NCI-H2029 treated with DMSO at 0.1 percent for 48 hours (cell line): ENCODE measurements at places on chromosomes 16 and 17.

DNA sequence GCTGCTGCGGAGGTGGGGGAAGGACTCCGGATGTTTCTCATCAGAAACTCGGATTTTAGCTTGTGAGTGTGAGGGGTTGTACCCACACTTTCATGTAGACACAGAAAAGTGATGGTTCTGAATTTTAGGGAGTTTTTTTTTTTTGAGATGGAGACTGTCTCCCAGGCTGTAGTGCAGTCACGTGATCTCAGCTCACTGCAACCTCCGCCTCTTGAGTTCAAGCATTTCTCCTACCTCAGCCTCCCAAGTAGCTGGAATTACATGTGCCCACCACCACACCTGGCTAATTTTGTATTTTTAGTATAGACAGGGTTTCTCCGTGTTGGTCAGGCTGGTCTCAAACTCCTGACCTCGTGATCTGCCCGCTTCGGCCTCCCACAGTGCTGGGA lies 22.4 kb upstream of the GNG13 start:
- DNase-seq: no peak

DNA sequence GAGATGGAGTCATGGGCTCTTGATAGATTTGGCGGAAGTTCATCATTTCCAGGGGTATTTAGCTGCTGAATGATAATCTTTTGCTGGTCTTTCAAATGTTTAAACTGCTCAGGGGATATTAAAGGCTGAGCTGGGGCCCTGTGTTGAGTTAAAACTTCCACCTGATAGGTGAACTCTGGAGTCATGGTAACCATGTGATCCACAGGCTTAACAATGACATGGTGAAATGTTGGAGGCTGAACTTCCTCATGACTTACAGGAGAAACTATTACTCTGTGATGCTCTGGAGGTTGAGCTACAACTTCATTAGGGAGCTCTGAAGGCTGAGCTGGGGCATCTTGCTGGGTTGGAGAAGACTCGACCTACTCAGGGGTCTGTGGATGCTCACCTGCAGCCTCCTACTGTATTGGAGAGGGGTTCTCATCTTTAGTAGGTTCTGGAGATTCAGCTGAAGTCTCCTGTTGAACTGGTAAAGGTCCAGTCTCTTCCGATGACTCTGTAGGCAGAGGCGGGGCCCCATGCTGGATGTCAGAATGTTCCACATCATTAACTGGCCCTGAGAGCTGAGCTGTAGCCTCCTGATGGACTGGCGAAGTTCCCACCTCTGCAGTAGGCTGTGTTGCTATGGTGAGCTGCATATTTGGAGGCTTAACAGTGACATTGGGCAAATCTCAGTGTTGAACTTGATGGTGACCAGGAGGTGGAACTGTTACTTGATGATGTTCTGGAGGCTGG lies 24.2 kb downstream of the RDM1 start:
- no peak for DNase-seq

- peak; percentile 21 for DNase-seq
Measured at GRCh38 chr17:2854143-2855055, 58.2 kb downstream of the RAP1GAP2 start.

DNA sequence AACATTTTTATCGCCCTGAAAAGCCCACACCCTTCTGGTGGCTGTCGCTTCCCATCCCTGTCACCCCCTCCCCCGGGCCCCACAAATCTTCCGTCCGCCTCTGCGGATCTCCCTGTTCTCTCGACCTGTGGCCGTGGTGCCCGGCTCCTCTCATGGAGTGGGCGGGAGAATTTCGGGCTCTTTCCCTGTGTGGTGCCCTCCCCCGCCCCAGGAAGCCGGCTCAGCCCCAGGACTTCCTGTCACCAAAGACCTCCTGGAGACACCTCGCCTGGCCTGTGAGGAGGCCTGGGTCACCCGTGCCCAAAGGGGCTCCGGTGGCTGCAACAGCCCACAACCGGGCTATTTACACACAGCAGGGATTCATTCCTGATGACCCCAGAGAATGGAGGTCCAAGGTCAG lies 26.1 kb upstream of the UBE2I start:
- DNase-seq: no peak

- no peak for DNase-seq
Measured at GRCh38 chr16:80008857-80009256, 408.3 kb upstream of the MAF start.

DNA sequence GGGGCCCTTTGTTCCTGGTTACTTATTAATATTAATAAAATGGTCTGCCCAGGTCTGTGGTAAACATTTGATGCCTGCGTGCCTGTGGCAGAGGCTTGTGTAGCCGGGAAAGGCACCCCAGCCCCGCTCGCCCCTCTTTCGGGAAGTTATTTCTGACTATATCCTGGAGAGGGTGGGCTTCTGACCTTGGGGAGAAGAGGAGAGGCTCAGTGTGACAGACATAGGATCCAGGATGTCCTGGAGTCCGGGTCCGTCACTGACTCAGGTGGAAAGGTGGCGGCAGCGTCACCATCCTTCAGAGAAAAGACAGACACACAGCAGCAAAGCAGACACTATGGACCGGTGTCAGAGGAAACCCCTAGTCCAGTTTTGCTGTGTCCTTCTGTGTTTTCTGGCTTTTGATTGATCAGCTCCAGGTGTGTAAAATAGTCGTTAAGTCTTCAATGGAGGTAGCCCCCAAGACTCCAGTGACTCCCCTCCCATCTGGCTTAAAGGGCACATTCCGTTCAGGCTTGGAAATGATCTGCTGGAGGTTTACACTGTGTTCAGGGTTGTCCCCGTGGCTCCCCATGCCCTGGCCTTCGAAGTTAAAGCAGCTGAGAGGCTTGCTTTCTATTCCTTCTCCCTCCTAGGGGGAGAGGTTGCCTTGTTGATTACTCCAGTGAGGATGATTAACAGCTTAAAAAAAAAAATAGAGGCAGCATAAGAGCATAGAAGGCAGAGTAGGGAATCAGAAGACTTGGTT lies 81.6 kb downstream of the CCDC182 start:
- DNase-seq: no peak

GRCh38 chr16:69820926-69821541 lies 58.9 kb downstream of the WWP2 start:
- DNase-seq: no peak

DNA sequence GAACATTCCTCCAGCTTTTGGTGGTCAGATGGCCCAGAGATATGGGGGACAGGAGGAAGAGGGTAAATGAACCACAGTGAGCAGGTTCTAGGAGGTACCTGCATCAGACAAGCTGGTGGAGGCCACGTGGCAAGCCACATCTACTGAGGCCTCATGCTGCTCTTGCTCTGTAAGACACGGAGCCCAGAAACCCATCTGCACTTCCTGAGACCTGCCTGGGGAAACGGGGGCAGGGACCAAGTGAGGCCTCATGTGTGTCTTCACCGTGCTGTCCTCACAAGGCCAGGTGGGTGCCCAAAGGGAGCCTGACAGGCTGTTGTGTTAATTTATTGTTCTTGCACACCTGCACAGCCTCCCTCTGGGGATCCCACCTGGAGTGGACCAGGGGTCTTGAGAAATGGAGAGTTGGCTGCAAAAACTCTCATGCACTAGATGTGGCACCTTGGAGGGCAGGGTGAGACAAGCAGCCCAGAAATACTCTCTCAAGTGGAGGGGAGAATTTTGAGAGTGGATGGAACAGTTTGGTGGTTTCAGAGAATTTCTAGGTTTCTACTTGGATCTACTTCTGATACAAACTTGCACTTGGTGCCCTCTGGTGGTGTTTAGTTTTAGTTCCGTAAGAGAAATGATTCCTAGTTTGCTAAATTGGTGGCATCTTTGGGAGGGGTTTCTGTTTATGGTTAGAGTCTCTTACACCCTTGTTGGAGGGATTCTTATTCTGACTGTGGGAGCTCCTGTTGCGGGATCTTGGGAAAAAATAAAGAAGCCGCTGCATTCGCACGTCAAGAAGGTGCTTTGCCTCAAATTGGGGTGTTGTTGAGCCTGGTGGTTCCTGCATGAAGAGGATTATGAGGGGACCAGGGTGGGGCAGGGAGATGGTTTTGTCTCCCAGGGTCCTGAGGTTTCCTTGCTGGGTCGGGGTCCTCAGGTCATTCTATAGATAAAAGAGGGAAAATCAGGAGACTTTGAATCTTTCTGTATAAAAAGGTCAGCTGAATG lies 47.5 kb downstream of the SLC6A2 start:
- DNase-seq: peak; percentile 5

DNA sequence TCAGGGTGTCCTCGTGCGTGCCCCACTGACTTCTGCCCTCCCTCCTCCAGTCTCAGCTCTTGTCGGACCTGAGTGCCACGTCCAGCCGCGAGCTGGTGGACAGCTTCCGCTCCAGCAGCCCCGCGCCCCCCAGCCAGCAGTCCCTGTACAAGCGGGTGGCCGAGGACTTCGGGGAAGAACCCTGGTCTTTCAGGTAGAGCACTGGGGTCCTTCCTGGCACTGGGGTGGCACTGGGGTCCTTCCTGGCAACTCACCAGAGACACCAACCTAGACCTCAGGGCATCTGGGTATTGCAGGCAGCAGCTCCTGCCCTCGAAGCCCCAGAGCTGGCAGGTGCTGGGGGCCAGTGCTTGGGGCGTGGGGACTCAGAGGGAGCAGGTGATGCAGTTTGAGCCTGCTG lies 25.0 kb downstream of the SGSH start:
- no peak for DNase-seq

GRCh38 chr16:78126662-78127061 lies 27.2 kb downstream of the WWOX start:
- no peak for DNase-seq

- DNase-seq: no peak
Measured at GRCh38 chr16:85948138-85948509, 49.2 kb downstream of the IRF8 start.

DNA sequence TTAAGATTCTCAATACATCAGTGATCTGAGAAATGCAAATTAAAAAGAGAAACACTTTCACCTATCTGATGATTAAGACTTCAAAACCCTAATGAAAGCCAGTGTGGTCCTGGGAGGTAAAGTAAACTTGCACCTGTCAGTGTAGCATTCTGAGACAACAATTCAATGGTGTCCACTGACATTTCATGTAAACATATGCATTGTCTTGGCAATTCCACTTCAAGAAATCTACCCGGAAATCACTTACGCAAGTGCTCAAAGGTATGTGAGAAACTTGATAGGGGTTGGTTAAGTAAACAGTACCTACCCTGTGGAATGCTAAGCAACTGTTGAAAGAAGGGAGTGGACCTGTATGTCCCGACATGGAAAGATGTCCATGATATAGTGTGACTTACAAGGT lies 2.1 kb downstream of the ST6GALNAC1 start:
- no peak for DNase-seq

GRCh38 chr16:81492311-81492761 lies 47.7 kb downstream of the CMIP start:
- DNase-seq: no peak

GRCh38 chr17:13601776-13602551 lies at the start of gene HS3ST3A1:
TSS of gene HS3ST3A1 (minus strand) at chr17:13601929. CDS start at chr17:13601129, 800 bp downstream.
- DNase-seq: no peak

DNA sequence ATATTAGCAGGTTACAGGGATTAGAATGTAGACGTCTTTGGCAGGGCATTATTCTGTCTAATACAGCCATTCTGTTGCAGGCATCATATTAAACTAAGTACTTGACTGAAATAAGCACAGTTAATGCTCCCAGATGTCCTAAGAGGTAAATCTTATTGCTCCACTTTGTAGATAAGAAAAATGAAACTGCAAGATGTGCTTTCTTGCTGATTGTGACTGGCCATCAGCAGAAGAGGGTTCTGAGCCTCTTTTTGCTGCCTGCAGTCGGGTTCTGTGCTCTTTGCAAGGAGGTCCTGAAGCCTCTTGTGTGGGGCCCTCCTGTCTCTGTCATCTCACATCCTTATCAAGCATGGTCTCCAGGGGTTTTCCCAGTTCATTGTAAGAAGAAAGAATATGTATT lies 167.1 kb downstream of the KCNJ2 start:
- DNase-seq: no peak

DNA sequence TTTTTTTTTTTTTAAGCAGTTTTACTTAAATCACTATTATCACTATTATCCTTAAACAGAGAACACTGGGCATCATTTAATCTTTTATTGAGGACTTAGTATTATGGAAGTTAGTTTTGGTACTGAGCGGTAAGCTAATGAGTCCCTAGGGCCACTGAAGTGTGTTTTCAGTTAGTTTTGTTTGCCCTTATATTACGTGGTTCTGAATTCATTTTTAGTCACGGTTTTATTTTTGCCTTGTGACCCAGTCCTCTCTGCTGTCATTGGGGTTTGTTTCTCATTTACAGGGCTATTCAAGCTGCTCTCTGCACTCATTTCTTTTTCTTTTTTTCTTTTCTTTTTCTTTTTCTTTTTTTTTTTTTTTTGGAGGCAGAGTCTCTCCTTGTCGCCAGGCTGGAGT lies 17.3 kb downstream of the RABEP1 start:
- DNase-seq: no peak

GRCh38 chr17:10211666-10212065 lies 13.3 kb upstream of the GAS7 start:
- no peak for DNase-seq

DNA sequence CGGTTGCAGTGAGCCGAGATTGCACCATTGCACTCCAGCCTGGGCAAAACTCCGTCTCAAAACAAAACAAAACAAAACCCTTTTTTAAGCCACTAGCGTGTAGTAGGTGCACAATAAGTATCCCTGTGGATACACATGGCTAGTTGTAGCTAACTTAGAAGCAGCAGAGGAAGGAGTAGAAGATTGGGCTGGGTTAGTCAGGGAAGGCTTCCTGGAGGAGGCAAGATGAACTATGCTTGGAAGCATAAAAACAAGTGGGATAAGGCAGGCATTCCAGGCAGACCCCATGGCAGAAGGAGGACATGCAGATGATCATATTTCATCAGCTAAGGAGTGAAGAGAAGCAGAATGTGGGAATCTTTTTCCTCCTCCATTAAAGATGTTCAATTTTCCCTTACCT lies 83.4 kb downstream of the IRX5 start:
- DNase-seq: no peak

- DNase-seq: no peak
Measured at GRCh38 chr16:8736123-8736668, 61.2 kb downstream of the TMEM186 start.

- no peak for DNase-seq
Measured at GRCh38 chr16:72896485-72897118, 151.3 kb downstream of the ZFHX3 start.

GRCh38 chr17:7573324-7574080 lies 5.9 kb upstream of the CD68 start:
- DNase-seq: peak; percentile 17

- DNase-seq: no peak
Measured at GRCh38 chr17:50689956-50690886, 17.5 kb downstream of the ANKRD40 start.

DNA sequence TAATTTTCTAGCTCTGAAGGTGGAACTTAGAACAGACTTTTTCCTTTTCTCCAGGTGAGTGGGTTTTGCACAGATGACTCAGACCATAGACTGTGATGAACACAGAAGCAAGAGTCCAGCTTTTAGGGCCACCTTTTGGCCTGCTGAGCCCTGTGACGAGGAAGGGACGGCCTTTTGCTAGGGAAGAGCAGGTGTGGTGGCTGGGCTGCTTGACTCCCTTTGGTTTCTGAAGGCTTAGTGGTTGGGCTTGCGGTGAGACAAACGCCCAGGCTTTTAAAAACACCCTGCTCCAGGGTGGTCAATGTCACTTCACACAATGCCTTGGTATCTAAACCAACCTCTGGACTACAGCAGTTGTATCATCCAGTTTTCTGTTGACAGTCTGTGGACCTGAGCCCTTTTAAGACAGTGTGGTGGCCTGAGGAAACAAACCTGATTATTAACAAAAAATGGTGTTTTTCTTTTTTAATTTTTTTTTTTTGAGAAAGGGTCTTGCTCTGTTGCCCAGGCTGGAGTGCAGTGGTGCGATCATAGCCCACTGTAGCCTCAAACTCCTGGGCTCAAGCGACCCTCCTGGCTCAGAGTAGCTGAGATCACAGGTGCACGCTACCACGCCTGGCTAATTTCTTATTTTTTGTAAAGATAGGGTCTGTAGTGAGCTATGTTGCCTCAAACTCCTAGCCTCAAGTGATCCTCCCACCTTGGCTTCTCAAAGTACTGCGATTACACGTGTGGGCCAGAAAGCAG lies 134.0 kb downstream of the SNX29 start:
- no peak for DNase-seq
